GM12878 (cell line): ENCODE measurements at places on chromosomes 3 and 15.

GRCh38 chr3:132083583-132084279, 48.9 kb upstream of the CPNE4 start:
- no peak for DNase-seq

DNA sequence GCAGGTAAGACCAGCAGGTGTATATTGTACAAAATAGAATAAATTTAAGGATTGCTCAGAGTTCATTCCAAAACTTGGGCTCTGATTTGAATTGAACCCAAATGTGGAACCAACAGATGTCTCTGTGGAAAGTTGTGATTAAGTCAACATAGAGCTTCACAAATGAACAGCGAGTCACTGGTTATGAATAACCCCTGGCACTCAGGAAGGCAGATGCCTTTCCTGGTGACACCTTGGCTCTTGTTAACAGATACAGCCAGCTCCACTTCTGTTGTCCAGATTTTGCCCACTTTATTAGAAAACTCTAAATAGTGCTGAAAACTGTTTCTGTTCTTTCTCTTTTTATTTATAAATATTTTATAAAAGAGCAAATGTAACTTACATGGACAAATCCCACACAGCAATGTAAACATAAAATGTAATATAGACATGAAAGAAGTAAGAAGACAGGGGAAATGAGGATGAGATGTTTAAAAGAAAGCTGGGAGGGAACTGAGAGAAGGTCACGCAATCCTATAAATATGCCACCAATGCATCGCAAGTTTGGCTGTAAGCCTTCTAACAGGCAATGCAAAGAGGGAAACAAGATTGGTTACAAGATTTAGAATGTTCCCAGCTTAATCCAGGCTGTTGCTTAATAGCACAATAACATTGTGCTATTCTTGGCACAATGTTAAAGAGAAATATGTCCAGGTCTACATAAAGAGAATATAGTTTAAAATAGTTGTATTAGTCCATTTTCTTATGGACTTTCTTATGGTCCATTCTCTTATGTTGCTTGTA, 495.5 kb downstream of the TAFA4 start:
- no peak for DNase-seq

GRCh38 chr15:53880357-53880756, 97.9 kb upstream of the UNC13C start:
- no peak for DNase-seq

- DNase-seq = no peak
Measured at GRCh38 chr15:68930268-68931022, at the start of gene SPESP1. SPESP1 (plus strand) TSS chr15:68930525; CDS start chr15:68930654, 129 bp downstream.

DNA sequence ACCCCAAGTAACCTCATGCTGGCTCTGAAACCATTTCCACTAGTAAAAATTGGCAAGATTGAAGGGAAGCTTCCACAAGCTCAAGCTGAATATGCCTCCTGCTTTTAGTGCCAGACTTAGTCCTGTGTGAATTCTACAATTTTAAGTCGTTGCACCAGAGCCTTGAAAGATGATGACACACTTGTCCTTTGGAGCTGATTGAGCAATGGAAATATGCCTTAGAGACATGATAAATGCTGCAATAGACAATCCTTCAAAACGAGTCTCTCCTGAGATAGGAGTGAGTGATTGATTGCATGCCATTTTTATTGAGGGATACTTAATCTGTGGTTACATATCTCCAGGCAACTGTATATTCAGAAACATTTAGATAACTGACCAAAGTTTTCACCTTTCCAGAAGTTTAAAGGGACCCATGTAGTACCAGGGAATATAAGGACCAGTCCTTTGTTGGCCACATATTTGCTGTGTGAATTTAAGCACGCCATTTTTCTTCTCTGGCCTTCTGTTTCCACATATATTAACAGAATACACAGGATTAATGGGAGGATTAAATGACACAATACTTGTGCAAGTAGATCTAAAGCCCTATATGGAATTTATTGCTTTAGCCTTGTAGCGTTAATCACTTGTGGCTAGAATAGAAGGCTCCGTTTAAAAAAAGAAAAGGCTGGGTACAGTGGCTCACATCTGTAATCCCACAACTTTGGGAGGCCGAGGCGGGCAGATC, 65.1 kb downstream of the PPARG start:
- no peak for DNase-seq

DNA sequence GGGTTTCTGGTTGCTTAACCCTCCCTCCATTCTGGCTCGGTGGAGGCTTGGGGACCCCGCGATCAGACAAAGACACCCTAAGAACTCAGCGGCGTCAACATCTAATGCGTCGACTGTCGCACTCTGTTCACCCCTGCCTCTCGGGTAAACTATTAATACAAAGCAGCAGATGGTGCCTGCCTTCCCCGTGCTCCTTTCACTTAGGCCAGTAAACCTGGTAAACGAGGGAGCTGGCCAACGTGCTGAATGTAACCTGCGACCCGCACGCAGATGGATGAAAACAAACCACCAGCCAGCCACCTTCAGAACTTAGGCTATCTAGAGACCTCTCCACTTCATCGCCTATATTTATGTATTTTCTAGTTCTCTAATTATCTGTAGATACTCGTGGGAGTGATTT, 848 bp upstream of the CADPS start:
- no peak for DNase-seq

- DNase-seq = no peak
Measured at GRCh38 chr3:186760141-186760833, 23.1 kb upstream of the EIF4A2 start.

- DNase-seq = no peak
Measured at GRCh38 chr3:18712713-18713576, 287.8 kb upstream of the SATB1 start.

GRCh38 chr15:89614164-89614563, 38.9 kb downstream of the TICRR start:
- no peak for DNase-seq

- no peak for DNase-seq
Measured at GRCh38 chr3:109985943-109986555, 648.7 kb upstream of the DPPA4 start.

DNA sequence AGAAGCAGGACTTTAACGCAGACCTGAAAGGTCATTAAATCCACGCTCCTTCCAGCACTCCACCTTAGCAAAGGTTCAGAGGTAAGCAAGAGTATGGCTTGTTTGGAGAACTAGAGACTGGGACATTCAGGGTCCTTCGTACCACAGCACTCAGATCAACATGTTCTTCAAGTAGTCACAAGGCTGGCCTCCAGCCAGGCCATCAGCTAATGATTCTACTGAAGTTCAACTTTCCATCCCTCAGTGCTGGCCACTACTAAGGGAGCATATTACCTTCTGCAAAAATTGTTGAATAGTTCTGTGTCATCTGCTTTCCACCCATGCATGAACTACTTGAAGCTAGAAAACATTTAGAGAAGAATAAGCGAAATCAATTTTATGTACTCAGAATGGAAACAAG, 17.6 kb downstream of the CD200R1L start:
- no peak for DNase-seq

DNA sequence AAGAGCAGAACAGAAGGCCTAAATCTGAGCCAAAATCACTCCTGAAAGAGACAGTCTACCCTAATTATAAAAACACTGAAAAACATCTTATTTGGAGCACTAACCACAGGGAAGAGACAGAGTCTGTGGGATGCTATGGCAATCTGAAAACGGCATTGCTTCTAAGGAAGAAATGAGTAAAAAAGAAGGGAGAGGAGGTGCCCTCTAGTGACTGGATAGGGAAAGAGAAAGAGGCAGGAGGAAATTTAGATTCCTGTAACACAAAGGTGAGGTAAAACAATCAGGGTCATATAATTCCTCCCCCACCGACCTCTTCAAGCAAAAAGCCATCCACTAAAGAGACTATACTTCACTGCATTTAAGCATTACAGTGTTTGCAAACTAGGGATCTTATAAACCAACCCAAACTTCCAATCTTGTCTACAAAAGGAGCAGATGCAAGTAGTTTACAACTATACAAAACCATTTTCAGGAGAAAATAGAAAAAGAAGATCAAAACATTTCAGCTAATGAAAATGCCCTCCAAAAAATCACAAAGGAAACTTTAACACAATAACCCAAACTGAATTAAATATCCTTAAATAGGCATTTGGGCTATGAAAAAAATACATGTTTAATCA, 32.6 kb downstream of the HACD2 start:
- no peak for DNase-seq

DNA sequence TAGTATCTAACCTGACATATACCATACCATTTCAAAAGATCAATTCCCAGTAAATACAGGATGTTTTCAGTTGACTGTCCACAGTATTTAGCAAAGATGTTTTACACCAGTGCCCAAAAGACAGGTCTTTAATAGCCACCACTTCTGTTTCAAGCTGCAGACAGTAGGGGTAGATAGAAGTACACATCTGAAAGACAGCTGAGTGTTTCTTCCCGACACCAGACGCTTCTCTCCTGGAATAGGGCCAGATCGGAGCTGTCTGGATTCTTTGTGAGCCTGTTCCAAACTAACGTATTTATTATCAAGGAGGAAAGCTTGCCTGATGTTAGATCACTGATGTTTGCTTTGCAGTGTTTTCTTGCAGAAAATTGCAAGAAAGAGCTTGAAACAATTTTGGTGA, 136.1 kb upstream of the RBMS3 start:
- DNase-seq = no peak

- DNase-seq = no peak
Measured at GRCh38 chr15:101240358-101240757, 11.5 kb downstream of the CHSY1 start.

DNA sequence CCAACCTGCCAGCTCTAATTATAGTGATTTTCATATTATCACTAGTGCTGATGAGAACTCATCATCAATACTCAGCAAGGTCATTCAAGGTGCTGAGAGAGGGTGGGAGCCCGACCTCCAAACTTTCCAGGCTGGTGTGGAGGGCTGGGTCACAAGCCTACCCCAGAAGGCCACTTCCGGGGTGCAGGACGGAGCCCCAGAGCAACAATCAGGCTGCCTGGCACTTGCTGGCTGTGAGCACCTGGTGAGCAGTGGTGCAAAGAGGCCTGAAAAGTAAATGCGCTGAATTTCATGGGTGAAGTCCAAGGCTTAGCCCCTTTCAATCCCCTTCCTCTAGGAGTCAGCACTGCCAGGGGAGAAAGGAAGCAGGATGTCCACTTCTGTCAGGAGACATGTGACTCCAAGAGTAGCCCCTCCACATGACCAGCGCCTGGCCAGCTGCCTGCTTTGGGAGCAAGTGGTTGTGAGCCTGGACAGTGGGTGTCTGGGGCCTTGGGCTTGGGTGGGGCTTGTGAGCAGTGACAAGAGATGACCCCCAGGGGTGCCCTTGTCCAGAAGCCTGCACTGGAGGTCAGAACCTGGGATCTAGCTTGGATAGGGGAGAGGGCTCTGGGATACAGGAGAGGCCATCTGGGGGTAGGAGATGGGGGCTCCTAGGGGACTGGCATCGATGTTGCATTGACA, 165.0 kb upstream of the TLE3 start:
- no peak for DNase-seq
